Transverse colon (tissue), 4 donors: ENCODE measurements at places on chromosomes 3 and 15. TPM values are rescaled to one million over a fixed set of nuclear protein-coding genes. Genes with fewer than 3 reads are reported as not detected.

DNA sequence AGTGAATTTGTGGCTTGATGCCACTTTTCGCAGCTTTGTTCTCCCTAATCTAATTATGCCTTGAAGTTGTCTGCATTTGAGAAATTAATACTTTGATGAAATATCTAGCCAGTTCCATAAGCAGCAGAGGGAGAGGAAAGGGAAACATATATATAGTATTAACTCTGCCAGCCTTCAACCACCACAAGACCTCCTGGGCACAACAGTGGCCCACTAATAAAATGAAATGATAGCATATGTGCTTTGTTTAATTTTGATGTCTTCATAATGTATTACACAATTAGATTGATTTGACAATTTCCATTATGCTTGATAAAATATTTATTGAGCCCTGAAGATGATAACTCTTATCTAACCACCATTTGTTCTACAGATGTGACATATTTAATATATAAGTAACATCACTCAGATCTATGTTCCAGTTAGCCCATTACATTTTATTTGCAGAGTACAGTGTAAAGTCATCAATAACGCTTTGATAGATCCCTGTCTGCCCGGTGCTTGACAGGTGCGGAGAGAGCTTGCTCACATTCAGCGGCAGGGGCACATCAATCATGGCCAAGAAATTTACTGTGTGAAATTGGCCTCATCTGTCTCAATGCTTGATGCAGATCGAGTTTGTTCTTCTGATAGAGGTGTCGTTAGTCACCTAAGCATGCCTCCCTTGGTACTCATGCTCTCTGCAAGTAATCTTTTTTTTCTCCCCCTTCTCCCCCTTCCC is 187.4 kb downstream of the MECOM start:
- H3K27me3 ChIP-seq = no peaks in the 10 kb centered on the region
- H3K4me3 ChIP-seq = no peak overlapping the region
- no peak overlapping the region for H3K27ac ChIP-seq
- no peak for DNase-seq
- no peaks in the 10 kb centered on the region for H3K4me1 ChIP-seq

GRCh38 chr15:59268168-59268851 is 61.7 kb downstream of the LDHAL6B start:
- H3K27me3 ChIP-seq = no peaks in the 10 kb centered on the region
- no peak for DNase-seq
- H3K27ac ChIP-seq = no peak overlapping the region

DNA sequence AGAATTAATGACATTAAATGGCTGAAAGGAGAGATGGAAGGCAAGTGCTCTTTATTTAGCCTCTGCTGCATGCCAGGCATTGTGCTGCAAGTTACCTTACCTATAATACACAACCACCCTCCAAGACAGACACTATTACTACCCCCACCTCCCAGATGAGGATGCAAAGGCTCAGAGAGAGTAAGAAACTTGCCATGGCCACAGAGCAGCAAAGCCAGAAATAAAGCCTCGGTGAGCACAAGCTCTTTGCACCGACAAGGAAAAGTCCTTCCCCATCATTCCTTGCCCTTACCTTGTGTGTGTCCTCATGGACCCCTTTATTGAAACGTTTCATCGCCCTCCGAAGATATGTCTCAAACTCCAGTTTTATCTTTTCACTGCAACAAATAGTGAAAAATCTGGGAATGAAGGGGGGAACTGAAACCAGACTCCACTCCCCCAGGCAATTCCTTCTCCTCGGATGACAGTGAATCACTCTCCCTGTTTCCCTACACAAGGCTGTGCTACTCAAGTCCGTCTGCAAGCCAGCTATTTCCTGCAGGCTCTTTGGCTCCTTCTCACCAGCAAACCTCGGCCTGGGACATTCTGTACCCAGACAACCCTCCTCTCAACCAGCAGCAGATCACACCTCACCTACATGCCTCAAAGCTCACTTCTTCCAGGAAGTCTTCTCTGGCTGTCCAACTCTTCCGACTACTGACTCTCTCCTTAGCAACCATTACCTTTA is 11.4 kb downstream of the XPC start:
- no peaks in the 10 kb centered on the region for H3K27me3 ChIP-seq
- DNase-seq = no peak
- no peak overlapping the region for H3K4me3 ChIP-seq
- H3K36me3 ChIP-seq = peaks cover 84% of the 10 kb centered on the region
- H3K27ac ChIP-seq = no peak overlapping the region

- H3K4me1 ChIP-seq = peaks cover 13% of the 10 kb centered on the region
- peaks cover 35% of the 10 kb centered on the region for H3K27me3 ChIP-seq
- no peaks in the 10 kb centered on the region for H3K36me3 ChIP-seq
Measured at GRCh38 chr3:195666-196065, 897 bp upstream of the CHL1 start.

DNA sequence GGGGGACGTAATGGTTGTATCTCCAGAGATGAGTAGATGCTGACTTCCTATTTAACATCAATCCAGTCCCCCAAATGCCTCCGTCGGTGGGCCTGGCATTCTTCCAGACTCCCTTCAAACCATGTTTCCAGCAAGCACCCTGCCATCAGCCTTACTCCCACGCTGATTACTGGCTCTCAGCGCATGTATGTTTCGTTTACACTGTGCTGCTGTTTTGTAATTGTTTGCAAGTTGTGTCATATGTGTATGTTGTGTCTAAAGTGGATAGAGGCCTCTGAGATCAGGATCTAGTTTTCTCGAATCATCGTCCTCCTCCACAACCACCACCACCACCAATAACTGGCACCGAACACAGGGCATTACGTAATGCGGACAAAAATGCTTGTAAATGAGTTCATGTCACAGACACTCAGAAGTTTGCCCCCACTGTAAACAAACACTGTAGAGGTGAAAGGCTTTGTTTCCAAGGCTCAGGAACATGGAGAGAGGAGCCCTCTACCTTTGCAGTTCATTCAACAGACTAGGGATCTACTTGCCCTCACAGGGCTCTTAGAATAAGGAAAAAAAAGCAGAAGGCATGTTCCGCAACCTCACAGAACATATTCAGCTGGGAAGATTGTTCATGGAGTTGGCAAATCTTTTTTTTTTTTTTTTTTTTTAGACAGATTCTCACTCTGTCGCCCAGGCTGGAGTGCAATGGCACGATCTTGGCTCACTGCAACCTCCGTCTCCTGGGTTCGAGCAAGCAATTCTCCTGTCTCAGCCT is 46.1 kb upstream of the SEMA4B start:
- H3K27ac ChIP-seq = peak overlapping the region; percentile 33
- H3K27me3 ChIP-seq = no peaks in the 10 kb centered on the region
- no peak overlapping the region for H3K4me3 ChIP-seq
- H3K4me1 ChIP-seq = peaks cover 44% of the 10 kb centered on the region

- no peaks in the 10 kb centered on the region for H3K36me3 ChIP-seq
- H3K27ac ChIP-seq = no peak overlapping the region
- no peaks in the 10 kb centered on the region for H3K4me1 ChIP-seq
- no peaks in the 10 kb centered on the region for H3K27me3 ChIP-seq
Measured at GRCh38 chr3:18772699-18773305, 347.7 kb upstream of the SATB1 start.

GRCh38 chr3:127156338-127157050 is 36.4 kb upstream of the PRR23E start:
- no peak overlapping the region for H3K27ac ChIP-seq
- peaks cover 19% of the 10 kb centered on the region for H3K27me3 ChIP-seq
- no peak overlapping the region for H3K4me3 ChIP-seq
- H3K36me3 ChIP-seq = no peaks in the 10 kb centered on the region
- DNase-seq = no peak

- H3K36me3 ChIP-seq = no peaks in the 10 kb centered on the region
- peaks cover 6% of the 10 kb centered on the region for H3K27me3 ChIP-seq
- H3K27ac ChIP-seq = no peak overlapping the region
- DNase-seq = no peak
- H3K4me1 ChIP-seq = no peaks in the 10 kb centered on the region
Measured at GRCh38 chr15:91135201-91136130, 35.4 kb downstream of the SV2B start.

DNA sequence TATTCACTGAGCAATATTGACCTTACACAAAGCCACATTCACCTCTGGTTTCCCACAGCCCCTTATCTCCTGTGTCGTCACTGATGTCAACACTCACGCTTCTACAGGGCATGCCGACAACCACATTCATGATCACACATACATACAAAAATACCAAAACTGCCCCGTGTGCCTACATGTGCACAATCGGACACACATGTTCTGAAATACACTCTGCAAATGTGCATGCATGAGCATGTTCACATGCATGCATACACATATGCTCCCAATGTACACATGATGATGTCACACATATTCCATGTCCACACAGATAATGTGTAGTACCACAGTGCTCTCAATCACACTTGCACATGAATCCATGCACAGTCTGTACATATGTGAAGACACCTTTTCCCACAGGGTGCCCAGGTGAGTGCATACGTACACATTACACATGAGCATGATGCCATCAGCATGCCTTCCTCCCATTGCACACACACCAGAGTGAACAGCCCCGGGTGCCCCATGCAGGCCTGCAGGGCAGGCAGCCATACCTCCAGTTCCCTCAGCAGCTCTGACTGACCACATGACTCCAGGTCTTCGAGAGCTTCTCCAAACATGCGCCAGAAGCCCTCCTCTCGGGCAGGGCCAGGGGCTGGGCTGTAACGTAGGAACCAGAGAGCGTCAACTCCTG is 37.0 kb downstream of the GRIP2 start:
- no peak overlapping the region for H3K4me3 ChIP-seq
- peaks cover 1% of the 10 kb centered on the region for H3K36me3 ChIP-seq

GRCh38 chr3:197253238-197253947 is 45.0 kb downstream of the DLG1 start:
- H3K27me3 ChIP-seq = no peaks in the 10 kb centered on the region
- no peak overlapping the region for H3K27ac ChIP-seq
- no peaks in the 10 kb centered on the region for H3K4me1 ChIP-seq
- H3K4me3 ChIP-seq = no peak overlapping the region

DNA sequence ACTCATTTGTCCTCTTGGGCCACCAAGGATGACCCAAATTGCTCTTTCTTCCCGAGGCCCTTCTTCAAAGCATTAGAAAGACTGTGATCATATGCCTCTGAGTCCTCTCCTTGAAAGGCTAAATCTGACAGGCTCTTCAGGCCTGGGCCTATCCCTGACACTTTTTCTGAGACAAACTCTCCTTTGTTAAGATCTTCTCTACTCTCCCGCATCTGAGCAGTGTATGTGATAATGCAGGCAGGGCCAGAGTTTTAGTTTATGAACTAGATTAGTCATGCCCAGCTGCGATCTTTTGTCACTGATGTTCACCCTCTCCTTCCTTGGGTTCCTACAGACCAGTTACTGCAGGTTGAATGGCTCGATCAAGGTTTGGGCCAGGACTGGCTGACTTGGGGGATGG is 39.2 kb downstream of the MASP1 start:
- no peaks in the 10 kb centered on the region for H3K27me3 ChIP-seq
- no peaks in the 10 kb centered on the region for H3K36me3 ChIP-seq
- no peak overlapping the region for H3K4me3 ChIP-seq

- no peaks in the 10 kb centered on the region for H3K27me3 ChIP-seq
- H3K4me1 ChIP-seq = peaks cover 42% of the 10 kb centered on the region
- DNase-seq = no peak
- no peak overlapping the region for H3K4me3 ChIP-seq
- peak overlapping the region; percentile 70 for H3K27ac ChIP-seq
Measured at GRCh38 chr3:124785973-124786372, 55.7 kb downstream of the UMPS start.

DNA sequence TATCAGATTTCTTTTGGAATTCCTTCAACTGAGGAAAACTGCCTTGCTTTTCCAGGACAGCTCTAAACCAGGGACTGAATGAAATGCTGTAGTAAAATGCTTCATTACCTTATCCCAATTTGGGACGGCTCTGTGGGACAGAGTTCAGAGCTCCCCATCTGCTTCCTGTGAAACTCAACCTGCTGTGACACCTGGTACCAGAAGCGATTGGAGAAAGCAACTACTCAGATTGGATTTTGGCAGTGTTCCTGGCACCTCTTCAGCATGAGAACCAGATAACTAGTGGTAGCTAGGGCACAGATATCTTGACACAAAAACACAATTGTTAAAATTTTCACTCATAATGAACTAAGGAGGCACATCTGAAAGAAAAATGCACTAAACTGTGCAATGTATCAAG is 539.1 kb downstream of the SI start:
- H3K36me3 ChIP-seq = no peaks in the 10 kb centered on the region
- H3K4me1 ChIP-seq = no peaks in the 10 kb centered on the region
- H3K4me3 ChIP-seq = no peak overlapping the region
- no peak overlapping the region for H3K27ac ChIP-seq

DNA sequence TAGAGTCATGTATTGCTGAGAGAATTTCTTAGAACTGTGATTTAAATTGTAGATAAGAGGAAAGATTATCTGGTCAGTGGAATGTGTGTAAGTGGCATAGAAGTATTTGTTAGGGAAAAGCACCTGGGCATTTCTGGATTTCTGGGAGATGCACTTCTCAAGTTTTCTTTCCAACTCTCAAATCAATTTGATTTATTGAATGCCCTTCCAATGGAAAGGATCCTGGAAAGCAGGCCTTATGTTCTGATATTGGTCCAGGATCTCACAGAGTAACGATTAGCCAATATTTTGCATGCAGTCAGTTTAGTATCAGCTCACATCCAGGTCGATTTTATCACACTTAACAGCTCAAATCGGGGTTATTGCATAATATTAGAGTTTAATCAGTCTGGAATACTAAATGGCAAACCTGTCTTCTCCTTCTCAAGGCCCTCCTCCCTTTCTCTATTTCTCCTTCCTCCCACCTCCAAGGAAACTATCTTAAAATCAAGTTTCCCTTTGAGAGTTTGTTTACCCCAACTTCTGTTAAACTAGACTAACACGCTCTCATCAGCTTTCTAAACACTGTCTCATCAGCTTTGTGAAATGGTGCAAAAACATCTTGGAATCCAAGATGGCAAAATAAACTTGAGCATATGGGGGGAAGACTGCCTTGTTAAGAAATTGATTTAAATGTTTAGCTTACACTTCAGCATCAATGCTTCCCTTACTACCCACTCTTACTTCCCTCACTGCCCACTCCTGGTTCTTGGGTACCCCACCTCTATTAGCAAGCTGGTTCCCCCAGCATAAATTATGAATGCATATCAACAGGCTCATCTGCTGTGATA is 9.5 kb downstream of the SOX2 start:
- DNase-seq = no peak
- no peaks in the 10 kb centered on the region for H3K36me3 ChIP-seq
- no peak overlapping the region for H3K27ac ChIP-seq
- peaks cover 100% of the 10 kb centered on the region for H3K27me3 ChIP-seq
- no peaks in the 10 kb centered on the region for H3K4me1 ChIP-seq
- no peak overlapping the region for H3K4me3 ChIP-seq

DNA sequence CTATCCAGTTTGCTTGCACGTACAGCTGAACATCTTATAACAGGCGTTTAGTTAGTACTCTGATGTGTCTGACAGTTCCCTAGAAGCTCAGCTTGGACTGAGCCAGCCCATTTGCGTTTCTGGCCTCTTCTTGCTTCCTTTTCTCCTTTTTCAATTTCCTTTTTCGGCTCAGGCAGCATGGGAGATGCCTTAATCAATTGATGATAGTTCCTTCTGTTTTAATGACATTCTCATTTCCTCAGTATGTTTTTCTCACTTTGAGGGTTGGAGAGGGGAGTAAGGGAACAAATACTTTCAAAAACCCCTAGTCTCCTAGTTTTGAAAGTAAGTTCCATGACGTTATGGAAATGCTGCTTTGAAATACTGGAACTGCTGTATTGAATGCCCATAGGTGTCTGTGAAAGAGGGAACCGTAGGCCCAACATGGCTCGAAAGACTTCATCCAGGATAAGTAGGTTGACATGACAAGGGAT is 18.9 kb downstream of the IL1RAP start:
- no peaks in the 10 kb centered on the region for H3K4me1 ChIP-seq
- no peak for DNase-seq
- H3K4me3 ChIP-seq = no peak overlapping the region

The SLC22A14 gene
- not detected for total RNA-seq

The RARRES1 gene
- total RNA-seq = 3.4 TPM

The GOLGA6B gene
- not detected for total RNA-seq

The TMCO5A gene
- not detected for total RNA-seq

The AP3B2 gene
- total RNA-seq = 36.8 TPM

The CEMIP gene
- 0.32 TPM for total RNA-seq

The SPINK8 gene
- total RNA-seq = not detected

The FEM1B gene
- total RNA-seq = 43.3 TPM

The ST3GAL6 gene
- 2.2 TPM for total RNA-seq
